ENCODE measurements at places on chromosomes 12 and 14.

DNA sequence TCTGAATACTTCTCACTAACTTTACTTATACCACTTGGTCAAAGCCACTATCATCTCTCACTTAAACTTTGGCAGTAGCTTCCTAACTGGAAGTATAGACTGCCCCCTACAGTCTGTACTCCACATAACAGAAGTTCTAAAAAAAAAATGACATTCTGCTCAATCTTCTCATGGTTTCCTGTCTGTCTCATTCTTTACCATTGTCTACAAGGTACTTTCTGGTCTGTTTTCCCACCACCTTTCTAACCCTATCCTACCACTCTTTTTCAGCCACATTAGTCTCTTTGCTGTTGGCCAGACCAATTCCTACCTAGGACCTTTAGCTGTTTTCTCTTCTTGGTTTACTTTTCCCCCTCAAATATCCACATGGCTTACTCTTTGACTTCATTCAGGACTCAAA is 14.7 kb downstream of the CPSF6 start:
- peak; percentile 26 for DNase-seq

GRCh38 chr12:111458546-111459172 is 52.9 kb downstream of the SH2B3 start:
- no peak for DNase-seq

- no peak for DNase-seq
Measured at GRCh38 chr14:58077621-58078020, 74.4 kb downstream of the ARMH4 start.

- DNase-seq = no peak
Measured at GRCh38 chr14:102182936-102183619, 43.4 kb downstream of the WDR20 start.

DNA sequence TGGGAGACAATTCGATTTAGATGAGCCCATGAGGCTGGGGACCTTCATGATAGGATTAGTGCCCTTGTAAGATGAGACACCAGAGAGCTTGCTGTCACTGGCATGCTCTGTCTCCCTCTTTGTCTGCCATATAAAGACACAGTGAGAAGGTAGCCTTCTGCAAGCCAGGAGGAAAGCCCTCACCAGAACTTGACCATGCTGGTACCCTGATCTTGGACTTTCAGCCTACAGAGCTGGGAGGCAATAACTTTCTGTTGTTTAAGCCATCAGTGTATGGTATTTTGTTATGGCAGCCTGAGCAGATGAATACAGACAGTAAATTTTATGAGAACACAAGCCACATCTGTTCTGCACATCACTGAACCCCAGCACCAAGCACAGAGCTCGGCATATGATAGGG is 38.1 kb upstream of the RASSF3 start:
- no peak for DNase-seq

GRCh38 chr14:72946491-72946890 is 20.2 kb downstream of the DCAF4 start:
- DNase-seq = no peak

DNA sequence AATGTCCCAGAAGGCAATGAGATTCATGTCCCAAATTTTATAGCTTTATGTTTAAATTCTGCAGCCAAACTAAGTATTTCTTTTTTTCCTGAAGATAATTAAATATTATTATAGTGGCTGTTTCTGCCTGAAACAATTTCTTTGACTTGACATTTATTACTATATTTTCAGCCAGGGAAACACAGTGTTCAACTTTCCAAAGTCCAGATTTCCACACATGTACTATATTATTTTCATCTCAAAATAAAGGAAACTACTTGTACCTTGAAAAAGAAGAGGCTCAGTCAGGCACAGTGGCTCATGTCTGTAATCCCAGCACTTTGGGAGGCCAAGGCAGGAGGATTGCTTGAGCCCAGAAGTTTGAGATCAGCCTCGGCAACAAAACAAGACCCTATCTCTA is 77.8 kb upstream of the BTG1 start:
- no peak for DNase-seq

GRCh38 chr12:103928682-103929045 is 1.5 kb upstream of the HSP90B1 start:
- DNase-seq = no peak

DNA sequence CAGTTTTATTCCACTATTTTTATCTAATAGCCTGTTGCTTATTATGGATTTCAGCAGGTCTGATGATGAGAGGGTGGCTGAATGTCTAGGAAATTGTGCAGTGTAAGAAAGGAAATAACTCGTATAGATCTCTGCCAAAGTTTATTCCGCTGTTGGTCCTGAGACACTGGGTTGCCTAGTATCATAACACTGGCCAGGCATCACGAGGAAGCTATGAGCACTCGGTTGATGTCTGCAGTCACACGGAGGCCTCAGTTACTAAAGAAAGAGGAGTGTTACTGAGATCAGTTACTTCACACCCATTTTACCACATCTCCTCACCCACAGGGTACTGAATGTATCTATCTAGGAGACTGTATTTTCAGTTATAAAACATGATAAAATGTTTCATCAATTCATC is 21.9 kb downstream of the BHLHE41 start:
- no peak for DNase-seq

- DNase-seq = no peak
Measured at GRCh38 chr14:86712176-86712575, 1182.2 kb downstream of the FLRT2 start.

GRCh38 chr14:93965287-93965821 is 11.0 kb downstream of the ASB2 start:
- no peak for DNase-seq

- no peak for DNase-seq
Measured at GRCh38 chr12:89351489-89352241, 636 bp downstream of the DUSP6 start.

- no peak for DNase-seq
Measured at GRCh38 chr12:66137937-66138336, 7.4 kb upstream of the LLPH start.

All from frontal cortex (tissue), 4 donors.